ENCODE measurements at places on chromosomes 1 and 21.

- no peak for DNase-seq
Measured at GRCh38 chr21:46060596-46061061, 37.3 kb upstream of the COL6A2 start.

DNA sequence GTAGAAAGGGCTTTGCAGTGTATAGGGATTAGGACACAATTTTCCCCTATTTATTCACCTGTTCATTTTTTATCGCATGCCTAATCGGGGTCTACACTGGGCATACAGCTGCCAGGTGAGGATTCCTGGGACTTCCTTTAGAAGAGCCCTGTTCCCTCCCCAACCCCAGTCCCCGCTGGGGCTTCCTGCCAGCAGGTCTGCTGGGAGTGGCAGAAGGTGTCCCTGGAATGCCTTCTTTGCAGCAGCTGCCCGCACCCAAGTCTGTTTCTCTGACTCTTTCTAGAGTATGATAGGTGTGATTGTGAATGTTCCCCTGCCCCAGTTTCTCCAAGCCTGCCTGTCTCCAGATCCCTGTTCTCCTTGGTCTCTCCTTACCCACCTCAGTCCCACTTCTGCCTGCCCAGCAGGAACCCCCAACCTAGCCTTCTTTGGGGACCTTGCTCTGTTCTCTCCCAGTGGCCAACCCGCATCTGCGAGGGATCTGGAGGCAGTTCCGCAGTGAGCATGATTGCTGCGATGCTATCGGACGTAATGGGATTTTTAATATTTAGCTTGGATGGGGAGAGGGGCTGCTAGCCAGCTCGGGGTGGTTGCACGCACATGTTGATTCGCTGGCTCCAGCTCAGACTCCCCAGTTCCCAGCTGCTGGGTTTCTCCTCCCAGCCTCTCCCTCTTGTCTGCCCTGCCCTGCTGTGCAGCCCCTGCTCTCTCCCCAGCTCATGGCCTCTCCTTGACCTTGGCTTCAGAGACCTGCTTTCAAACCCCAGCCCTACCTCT, 79.8 kb downstream of the EPHB2 start:
- no peak for DNase-seq

DNA sequence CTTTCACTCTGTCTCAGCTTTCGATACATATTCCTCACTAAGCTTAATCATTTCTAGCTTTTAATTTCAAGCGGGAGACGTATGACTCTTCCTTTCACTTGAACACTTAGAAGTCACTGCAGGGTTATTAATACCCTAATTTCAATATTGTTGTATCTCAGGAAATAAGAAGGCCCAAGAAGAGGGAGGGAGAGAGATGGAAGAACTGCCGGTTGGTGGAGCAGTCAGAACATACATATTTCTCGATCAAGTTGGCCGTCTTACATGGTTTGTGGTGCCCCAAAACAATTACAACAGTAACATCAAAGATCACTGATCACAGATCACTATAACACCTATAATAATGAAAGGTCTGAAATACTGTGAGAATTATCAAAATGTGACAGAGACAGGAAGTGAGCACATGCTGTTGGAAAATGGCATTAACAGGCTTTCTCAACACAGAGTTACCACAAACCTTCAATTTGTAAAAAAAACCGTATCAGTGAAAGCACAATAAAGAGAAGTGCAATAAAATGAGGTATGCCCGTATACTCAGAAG, 145.4 kb upstream of the HP1BP3 start:
- no peak for DNase-seq

DNA sequence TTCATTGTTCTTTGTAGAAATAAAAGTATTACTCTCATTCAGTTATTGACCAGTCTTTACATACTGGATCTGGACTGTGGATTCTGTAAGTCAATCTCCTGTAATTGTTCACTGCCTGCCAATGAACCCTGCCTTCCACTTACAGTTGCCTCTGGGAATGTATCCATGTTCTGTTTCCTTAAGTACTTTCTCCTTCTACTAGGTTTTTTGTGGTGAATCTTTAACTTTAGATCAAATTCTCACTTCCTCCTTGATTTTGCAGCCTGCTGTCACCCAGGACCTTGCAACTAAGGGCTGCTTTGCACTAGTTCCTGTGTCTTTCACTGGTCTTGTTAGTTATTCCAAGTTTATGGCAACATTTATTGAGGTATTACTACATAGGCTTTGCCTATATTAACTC, 28.2 kb upstream of the ANKRD13C start:
- DNase-seq: no peak

DNA sequence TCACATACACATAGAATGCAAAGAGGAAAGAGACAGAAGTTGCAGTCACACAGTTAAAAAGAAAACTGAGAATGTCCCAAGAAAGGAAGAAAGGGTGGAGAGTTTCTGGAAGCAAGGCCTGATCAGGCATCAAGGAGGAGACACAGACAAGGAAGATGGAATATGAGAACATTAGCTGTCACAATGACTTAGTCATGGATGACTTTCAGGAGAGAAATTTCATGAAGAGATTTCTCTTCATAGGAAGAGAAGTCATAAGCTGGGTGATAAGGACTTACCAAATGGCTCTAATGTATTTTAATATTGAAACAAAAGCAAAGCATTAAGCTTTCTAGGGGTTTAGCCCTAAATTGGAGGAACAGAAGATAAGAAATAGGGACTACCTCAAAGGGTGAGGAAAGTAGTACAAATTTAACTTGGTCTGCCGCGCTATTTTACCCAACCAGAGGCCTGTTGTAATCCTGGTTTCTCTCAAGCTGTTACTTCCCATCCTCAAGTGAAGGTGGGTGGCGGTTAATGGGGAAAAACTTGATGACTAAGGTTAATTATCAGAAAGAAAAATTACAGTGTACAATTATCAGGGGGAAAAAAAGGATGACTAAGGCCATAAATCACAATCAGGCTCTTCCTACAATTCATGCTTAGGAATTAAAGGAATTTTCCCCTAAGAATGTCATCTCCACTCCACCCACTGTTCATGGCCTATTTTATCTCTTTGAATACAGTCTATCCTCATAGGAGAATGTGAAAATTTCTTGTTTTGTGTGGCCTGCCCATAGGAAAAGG, 93.9 kb upstream of the ADGRL2 start:
- DNase-seq: no peak

GRCh38 chr1:23544444-23545389, 13.7 kb upstream of the E2F2 start:
- DNase-seq: peak; percentile 42

DNA sequence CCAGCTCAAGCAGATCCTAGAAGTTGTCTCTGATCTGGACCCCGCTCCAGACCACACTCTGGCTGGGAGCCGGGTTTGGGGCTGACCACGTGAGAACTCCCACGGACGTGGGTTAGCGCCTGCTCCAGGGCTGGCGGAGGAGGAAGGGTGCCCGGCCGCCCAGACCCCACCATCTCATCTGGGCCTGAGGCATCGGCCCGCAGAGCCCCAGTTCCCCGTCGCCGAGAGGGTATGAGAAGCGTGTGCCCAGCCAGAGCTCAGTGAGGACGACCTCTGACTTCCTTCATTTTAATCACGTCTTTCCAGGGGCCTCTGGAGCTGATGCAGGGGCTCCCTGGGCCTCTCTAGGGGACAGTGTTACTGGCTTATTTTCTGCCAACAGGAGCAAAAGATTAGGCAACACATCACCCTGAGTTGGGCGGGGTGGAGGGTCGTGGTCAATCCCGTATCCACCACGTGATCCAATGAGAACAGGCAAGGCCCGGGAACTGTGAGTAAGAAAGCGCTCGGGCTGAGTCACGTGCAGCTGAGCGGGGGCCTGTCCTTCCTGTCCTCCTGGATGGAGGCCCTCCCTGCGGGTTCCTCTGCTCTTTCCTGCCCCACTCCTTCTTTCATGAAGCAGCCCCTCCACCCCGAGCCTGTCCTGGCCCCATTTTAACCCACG, 81.1 kb downstream of the SIK1 start:
- no peak for DNase-seq

DNA sequence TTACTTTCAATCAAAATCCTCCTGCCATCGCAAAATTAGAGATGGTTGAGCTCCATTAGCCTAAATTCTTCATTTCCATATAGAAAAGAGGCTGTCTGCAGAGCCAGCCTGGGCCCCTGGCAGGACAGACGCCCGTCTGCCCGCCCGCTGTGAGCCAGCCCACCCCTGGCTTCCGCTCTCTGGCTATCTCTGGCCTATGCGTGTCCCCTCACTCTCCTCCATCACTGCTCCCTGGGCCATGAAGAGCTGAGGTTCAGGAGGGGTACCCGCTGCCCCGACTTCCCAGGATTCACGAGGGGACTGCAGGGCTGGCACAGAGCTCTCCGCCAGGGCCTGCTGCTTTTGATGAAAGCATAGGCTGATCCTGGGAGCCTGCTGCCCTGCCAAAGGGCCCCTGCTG, 117.6 kb downstream of the CASZ1 start:
- DNase-seq: no peak

GRCh38 chr21:31629972-31630711, 29.4 kb upstream of the SOD1 start:
- no peak for DNase-seq

GRCh38 chr1:171081763-171082201, 8.9 kb upstream of the FMO3 start:
- no peak for DNase-seq

GRCh38 chr1:108316545-108316944, 72.7 kb upstream of the NBPF4 start:
- DNase-seq: no peak

- no peak for DNase-seq
Measured at GRCh38 chr1:52145137-52145536, 3.2 kb downstream of the ZFYVE9 start.

GRCh38 chr1:151834239-151834638, 2.6 kb upstream of the RORC start:
- DNase-seq: no peak

GRCh38 chr1:112689196-112689841, 14.9 kb downstream of the MOV10 start:
- DNase-seq: no peak

DNA sequence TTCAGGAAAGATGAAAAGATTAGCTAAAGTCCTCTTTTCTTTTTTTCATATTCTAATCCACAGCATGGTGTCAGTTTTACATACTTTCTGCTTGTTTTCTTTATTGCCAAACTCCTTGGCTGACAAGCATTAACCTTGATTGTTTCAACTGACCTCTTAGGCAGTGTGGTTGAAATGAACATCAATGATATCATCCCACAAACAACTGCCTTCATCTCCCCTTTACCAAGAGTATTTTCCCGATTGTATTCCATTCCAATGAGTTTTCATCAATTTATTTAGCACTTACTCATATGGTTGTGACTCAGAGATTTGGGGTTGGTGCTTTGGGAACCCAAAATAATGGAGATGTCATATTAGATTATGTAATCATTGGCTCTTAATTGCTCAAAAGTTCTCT, 71.8 kb downstream of the SPAG17 start:
- no peak for DNase-seq

DNA sequence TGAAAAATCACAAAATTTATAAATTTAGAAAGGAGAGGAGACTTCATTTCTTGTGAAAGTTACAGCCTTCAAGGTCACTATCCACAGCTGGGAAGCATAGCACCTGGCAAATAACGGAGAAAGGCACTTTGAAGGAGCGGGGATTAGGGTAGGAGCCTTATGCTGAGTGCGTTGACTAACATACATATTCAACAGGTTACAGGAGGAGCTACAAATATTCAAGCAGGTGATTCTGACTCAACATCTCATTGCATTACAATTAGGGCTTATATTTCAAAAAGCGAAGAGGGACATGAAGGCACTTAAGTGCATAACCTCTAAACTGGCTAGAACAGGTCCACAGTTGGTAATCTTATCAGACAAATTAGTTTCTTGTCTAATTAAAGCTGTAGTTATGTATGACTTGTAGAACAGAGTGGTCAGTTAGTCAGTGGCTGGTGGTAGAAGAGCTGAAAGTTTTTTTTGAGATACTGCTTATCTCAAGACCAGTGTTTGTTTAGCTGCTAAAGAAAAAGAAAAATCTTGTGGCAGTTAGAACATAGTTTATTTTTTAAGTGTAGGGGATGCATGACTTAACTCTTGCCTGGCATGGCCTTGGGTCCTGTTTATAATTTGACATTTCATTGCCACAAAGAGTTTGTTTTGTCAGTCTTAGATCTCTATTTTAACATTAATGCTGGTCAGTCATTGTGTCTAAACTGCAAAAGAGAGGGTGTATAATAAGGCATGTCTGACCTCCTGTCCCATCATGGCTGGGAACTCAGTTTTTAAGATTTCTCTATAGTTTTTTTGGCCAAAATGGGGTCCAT, 311.5 kb downstream of the DUSP10 start:
- DNase-seq: no peak

GRCh38 chr1:65113298-65113697, 34.7 kb upstream of the AK4 start:
- DNase-seq: no peak

DNA sequence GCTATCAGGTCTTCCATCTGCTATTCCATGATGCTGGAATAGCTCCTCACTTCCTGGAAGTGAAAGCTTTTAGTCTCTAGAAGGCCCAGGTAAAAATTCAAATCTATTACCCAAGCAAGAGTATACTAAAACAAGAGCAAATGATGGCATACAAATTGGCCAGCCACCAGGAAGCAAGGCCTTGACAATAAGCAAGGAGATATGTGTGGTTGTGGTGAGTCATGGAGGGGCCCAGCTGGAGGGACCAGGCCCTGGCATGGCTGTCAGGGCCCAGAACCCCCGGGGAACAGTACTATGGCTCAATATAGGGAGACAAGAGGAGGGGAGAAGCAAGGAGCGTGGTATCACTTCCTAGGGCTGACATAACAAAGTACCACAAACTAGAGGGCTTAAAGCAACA, 358.7 kb downstream of the RRAGC start:
- no peak for DNase-seq

DNA sequence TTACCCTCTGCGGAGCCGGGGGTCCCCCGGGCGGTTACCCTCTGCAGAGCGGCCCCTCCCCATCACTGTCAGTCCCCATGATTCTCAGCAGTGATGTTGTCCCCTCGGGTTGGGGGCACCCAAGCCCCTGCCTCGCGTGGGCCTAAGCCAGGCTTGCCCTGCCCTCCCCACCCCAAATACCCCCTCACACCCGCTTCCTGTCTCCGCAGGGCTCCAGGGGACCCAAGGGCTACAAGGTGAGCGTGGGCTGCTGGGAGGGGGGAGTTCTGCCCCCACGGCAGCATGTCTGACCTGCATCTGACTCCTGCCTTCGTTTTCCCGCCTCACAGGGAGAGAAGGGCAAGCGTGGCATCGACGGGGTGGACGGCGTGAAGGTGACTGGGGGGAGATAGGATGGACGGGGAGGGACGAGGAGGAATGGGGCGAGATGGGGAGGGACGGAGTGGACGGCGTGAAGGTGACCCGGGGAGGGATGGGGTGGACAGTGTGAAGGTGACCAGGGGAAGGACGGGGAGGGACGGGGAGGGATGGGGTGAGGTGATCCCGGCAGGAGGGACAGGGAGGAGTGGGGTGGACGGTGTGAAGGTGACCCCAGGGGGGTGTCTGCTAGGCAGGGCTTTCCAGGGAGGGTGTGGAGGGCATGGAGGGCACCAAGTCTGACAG, 8.6 kb downstream of the COL6A1 start:
- DNase-seq: no peak

DNA sequence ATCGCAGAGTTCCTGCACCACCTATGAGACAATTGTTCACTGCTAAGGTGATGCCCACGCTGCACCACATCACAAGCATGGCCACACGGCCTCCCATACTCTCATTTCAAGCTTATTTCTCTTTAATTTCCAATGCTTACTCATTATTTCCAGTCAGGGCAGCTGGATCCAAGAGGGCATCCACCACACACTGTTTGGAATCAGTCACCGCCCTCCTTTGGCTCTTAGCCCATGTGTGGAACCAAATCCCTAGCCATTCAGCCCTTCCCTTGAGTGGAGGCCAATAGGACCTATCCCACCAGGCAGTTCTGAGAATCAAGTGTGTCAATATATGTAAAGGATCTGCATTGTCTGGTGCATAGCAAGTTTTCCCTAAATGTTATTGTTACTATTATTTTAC, 26.3 kb upstream of the PALMD start:
- DNase-seq: no peak

- DNase-seq: peak; percentile 27
Measured at GRCh38 chr1:202235856-202236837, 42.5 kb downstream of the LGR6 start.
